ENCODE measurements at places on chromosomes 2 and 18.

DNA sequence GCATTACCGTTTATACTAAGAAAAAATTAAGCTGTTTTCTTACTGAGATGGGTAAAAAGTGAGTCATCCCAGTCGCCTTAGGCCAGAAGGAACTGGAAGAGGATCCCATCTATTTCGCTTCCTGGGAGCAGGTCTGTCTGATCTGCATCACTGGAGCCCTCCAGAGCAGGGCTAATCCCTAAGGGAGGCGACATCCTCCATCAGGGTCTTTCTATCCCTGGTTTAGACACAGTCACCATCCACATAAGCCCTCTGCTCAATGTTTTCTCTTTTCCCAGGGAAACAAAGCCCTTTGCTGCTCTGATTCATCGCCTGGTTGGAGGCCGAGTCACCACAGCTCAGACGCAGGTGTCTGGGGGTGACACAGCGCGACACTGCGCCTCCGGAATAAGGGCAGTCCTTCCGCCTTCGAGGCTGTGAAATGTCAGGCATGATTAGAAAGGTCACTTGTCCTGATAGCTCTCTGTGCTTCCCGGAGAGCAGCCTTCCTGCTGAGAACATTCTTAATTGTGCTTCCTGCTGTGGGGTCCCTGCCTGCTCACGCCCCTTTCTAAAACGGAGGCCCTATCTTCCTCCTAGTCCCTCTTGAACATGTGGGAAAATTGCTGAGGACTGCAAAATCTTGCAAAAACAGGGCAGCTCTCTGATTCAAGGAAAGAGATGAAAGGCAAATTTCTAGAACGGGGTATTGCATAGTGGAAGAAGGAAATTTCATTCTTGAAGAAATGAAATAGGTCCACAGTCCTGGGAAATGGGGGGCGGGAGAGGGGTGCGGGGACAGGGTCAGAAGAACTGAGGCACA lies 56.3 kb downstream of the MARCHF4 start:
- no peak for DNase-seq

- no peak for DNase-seq
These were observed 503.4 kb downstream of the CCDC85A start for GRCh38 chr2:56687169-56687568.

DNA sequence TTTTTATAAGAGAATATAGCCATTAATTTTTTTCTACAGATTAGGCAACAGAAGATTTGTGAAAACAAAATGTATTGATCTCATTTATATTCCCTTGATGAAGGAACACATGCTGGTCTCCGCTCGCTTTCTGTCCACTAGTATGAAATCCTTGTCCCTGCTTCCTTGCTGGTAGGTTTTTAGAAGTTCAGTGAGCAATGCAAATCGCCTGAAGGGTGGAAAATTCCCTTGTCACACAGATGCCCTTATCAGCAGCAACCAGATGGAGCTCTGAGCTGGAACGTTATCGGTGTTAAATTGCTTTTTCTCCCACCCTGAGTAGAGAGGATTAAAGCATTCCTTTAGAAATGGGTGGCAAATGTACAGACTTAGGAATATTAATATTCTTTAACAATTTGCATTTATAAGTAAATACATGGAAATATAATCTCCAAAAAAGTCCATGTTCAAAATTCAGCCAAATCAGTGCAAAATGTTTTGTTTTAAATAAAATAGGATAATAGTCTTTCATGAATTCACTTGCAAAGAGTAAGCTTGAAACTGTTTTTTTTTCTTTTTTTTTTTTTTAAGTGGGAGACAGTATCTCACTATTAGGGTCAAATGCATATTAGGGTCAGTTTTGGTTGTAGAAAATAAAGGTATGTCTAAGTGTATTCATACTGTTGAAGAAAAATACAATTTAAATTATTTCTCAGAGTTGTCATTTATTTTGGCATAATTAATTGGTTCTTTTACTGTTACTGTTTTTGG lies 164.0 kb upstream of the MYO3B start:
- no peak for DNase-seq

DNA sequence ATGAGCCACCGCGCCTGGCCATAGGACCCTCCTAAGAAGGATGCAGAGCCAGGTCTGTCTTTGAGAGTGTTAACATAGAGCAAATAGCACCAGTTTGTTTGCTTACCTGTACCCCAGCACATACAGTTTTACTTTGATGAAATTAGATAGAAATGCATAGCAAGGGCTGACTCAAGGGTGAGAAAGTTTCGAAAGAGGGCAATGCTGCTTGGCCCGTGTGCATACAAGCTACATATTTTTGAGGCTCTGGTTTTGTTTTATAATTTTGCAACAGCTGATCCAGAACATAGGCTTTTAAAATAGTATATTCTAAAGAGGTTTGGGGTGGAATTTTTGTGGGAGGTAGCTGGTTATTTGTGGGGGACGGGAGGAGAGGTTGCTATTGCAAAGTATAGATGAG lies 151.7 kb downstream of the MCFD2 start:
- DNase-seq = no peak

GRCh38 chr18:2917259-2918047 lies 70.6 kb downstream of the EMILIN2 start:
- DNase-seq = no peak

- DNase-seq = no peak
These were observed 428.9 kb downstream of the MBD2 start for GRCh38 chr18:53795610-53796009.

DNA sequence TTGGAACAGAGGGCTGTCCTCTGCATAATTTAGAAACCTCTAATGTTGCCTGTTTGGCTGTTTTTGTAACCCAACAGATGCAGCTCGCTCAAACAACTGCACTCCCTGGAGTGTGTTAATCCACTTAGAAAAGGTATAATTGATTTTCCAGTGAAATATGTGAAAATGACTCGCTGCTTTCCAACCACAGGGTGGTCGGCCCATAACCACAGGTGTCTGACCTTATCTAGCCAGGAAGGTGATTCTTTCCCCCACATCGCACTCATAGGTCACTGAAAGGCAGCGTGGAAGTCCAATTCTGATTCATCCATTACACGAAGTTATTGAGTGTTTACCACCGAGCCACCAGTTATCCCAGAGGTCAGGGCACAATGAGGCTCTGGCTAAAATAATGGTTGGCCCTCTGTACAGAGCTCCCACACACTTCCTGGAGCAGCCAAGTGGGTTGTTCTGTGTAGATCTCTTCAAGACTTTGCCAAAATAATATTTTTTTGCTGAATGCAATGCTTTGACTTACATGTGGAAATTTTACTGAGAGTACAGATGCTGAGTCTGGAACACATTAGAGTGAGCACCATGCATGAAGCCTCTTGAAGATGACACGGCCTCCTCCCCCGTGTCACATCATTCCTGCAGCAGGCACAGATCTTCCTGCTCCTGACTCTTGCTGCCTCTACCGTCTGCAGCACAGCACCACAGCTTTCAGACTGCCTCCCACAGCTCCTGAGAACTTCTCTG lies 396.2 kb downstream of the ZNF516 start:
- no peak for DNase-seq

Measured in activated CD8-positive, alpha-beta memory T cell treated with anti-CD3 and anti-CD28 coated beads for 48 hours (primary cell).